Activated T-helper 9 cell treated with anti-CD3 and anti-CD28 coated beads, Interleukin-2, amount 50 U/mL, for 16 hours (primary cell): ENCODE measurements at places on chromosomes 1 and 21.
A peak's percentile ranks its signal among the peaks of the same experiment; 100 is the strongest.

DNA sequence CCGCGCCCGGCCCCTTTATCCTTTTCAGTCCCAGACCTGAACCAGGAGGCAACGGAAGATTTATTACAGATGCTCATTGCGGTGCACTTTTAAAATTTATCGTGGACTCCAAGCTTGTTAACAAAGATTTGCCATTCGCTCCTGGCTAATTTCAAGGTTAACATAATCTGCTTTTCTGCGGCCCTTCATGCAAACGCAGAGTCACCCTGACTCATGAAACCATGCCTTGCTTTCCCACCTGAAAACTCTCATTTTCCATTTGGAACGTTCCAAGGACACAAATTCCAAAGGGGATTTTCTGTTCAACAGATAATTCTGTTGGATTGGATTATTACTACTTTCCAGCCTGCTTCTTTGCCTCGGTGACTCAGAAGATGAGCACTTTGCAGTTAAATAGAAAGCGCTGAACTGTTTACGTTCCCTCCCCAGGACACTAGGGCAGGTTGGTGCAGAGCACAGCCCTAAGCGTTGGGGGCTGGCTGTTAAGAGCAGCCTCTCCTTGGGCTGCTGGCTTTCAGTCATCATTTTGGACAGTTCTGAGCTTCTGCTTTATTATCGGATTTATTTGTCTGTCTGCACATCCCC is 51.1 kb downstream of the CD247 start:
- no peak for DNase-seq

DNA sequence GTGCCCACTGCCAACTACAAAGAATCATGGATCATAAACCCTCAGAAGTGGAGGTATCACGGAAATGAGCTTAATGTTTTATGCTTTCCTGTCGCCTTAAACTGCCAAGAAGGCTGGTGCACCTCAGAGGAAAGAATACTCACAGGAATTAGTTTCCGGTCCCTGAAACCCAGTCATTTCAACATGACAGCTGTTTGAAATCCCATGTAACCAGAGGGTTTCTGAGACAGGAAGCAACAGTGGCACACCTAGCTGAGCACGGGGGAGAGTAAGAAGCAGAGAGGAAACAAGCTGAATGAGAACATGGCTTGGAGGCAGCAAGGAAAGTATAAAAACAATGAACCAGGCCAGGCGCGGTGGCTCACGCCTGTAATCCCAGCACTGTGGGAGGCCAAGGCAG is 3.9 kb downstream of the JAK1 start:
- DNase-seq, result peak; percentile 8

GRCh38 chr1:49465486-49466185 is 558.1 kb downstream of the AGBL4 start:
- DNase-seq, result no peak

DNA sequence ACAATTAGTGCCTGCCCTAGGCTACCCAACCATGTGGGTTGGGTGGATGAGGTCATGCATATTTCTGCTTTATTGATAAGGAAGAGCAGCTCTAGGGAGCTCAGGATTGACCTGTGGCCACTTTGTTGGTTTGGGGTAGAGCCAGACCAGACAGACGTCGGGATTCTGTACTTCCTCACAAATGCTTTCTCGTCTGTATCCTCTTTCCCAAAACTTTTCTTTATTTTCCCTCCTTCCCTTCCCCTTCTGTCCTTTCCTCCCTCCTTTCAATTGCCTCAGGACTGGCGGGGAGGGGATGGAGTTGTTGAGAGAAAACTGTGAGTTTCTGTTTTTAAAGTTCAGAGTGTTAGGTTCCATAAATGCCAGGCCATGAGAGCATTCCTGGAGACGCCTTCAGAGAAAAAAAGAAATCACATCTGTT is 68.0 kb downstream of the UCK2 start:
- no peak for DNase-seq

DNA sequence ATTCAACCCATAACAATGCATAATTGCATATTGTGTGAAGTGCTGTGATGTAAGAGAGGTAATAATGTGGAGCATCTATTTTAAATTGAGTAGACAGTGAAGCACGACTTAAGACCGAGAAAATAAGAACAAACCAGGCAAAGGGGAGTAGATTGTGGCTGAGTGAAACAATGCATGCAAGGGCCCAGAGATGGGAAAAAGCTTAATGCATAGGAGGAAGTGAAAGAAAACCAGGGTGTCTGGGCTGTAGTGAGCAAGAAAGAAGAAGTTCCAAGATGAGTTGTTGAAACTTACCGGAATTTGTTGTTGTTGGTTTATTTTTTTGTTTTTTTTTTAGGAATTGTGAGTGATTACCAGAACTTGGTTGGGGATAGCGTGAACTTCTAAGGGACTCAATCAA is 104.7 kb downstream of the SNX7 start:
- DNase-seq, result no peak

DNA sequence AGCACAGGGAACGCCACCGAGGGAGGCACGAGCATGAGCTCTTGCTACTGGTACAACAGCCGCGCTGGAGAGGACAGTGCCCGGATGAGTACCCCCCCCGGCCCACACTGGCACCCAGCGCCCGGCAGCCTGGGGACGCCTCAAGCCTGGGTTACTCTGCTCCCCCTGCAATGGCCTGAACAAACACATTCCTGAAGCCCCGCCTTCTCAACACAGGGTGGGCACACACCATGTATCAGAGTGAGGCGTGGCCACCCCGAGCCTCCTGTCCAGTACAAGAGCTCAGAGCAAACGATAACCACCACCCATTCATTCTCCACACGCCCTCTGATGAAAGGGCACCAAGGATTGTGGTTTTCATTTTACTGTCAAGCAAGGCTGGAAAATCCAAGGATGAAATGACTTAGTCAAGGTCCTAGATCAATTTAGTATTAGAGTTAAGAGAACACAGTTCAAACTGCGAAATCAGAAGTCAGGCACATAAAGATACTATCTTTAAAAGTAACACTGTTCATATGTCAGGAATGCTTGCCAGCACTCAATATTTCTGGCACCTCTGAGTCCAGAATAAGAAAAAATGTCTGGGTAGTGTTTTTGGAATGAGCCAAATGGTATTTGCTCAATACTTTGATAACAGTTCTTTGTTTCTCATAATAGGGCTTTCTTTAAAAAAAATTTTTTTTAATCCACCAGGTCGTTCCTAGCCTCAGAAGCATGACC is 22.0 kb downstream of the UBE2G2 start:
- no peak for DNase-seq

DNA sequence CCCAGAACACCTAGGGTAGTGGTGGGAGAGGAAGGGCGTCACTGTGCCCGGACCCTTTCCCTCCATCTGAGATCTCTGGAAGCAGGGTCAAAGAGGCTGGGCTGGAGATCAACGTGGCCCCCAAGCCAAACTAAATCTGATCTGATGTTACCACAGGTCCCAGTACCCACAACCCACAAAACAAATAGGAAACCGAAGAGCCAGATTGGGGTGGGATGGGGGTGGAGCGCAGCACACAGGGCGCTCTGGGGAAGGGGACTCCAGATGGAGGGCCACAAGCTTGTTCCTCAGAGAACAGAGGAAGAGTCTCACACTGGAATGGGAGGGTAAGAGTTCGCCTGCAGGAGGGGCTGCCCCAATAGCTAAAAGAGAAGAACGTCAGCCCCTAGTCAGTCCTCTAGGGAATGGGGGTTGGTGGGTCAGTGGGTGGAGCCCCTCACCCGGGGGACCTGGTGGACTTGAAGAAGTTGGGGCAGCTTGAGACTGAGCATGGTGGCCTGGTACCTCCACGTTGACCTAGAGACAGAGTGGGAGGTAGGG is 1.5 kb downstream of the PAQR6 start:
- no peak for DNase-seq

DNA sequence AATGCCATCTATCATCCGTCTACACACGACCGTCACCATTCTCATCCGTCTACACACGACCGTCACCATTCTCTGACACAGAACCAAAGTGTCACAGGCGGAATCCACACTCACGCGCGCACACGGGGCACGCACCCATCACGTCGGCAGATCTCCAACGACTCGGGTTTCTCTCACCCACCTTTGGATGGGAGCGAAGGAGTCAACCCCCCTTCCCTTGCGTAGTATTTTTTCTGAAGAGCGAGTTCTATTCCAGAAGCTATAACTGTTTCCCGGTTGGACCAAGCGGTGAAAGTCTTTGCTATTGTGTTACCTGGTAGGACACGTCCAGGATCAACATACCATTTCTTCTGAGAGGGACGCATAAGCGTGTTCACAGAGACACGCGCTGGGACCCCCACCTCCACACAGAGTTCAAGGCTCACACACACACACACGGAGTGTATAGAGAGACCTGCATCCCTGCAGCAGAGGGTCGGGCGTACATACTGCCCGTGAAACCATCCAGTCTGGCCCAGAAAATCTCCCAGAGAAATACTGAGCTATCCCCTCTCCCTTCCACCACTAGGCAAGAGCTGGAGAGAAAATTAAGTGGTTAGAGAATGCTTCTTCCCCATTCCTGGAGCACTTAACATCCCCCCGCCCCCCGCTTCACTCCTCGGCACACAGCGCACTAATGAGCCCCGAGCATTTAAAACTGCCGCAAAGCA is 741 bp downstream of the DUSP10 start:
- peak; percentile 15 for DNase-seq

DNA sequence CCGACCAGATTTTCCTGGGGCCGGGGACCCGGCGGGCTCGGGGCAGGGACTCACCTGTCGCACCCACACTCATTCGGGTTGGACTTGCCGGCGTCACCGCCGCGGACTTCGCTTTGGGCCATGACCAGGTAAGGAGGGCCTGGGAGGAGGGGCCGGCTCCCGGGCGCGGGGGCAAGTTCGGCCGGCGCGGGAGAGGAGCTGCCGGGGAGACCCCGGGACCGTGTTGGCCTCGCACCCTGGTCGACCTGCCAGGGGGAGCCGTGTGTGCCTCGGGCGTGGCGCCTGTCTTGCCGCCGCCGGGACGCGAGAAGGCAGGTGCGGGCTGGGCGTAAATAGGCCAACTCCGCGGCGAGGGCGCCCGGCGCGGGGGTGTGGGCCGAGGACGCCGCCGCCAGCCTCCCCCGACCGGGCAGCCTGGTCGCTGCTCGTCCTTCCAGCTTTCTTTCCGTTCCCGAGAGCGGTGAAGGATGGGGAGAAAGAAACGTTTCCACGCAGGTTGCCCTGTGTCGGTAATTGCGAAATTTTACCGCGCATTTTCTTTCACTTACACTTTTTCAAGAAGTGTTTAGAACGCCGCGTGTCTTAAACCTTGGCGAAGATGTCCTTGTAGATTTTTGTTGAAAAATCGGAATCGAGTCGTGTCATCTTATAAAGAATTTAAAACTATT is 558 bp downstream of the USP1 start:
- peak; percentile 31 for DNase-seq

DNA sequence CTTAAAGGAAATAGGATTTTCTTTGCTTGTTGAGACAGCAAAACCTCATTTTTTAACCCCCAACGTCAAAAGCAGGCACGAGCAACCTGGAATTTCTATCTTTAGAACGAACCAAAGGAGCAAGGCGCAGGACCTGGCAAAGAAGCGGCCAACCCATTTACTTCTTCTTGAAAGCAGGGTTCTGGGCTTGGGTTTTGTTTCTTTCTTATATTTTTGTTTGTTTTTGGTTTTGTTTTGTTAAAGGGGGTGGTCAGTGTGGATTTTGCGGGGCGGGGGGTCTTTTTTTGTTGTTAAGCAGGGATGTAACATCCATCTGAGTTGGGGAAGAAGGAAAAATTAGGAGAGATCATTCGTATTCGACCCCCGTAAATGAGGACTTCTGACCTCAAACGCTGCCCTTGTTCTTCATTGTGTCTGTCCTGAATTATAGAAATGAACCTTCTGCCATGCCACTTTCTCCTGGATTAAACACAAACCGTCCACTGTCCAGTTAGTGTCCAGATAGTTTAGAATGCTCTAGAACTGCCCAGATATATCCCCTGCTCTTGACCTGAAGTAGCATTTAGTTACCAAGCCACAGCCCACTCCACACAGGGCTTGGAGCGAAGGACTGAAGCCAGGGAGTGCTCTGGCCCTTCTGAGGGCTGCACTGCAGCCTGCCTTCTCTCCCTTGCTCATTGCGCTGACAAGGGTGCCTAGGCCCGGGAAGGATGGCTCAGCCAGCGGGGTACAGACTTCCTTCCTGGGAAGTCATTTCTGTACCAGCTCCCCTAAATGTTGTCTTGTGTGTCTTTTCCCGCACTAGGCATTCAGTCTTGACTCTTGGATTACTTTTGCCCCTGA is 909 bp upstream of the APP start:
- DNase-seq, result no peak

DNA sequence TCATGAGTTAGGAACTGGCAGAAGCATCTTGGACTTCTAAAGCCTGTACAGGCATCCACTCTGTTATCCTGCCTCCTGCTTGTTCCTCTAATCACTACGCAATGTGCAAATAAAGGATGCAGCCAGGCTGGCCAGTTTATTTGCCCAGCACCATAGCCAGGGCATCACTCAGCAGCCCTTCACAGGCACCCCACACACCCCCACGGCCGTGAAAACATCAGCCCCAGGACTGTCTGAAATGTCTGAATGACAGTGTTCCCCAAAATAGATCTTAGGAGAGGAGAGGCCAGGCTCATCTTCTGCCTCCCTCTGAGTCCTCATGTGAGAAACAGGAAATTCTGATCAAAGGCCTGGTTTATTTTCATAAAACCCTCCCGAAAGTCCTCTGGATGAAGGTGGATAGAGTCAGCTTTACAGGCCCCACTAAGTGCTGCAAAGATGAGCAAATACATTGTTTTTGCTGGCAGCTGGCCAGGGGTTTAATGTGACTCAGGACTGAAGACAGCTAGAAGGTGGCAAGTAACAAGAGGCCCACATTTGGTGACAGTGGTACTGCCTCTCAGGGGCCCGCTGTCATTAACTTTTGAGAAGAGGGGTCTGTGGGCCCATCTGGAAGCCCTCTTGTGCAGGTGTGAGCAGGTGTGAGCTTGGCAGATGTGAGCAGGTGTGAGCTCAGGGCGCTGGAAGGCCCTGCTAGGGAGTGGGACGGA is 32.9 kb downstream of the GRHL3 start:
- peak; percentile 19 for DNase-seq

- no peak for DNase-seq
Measured at GRCh38 chr1:231925864-231926263, 299.3 kb downstream of the DISC1 start.

DNA sequence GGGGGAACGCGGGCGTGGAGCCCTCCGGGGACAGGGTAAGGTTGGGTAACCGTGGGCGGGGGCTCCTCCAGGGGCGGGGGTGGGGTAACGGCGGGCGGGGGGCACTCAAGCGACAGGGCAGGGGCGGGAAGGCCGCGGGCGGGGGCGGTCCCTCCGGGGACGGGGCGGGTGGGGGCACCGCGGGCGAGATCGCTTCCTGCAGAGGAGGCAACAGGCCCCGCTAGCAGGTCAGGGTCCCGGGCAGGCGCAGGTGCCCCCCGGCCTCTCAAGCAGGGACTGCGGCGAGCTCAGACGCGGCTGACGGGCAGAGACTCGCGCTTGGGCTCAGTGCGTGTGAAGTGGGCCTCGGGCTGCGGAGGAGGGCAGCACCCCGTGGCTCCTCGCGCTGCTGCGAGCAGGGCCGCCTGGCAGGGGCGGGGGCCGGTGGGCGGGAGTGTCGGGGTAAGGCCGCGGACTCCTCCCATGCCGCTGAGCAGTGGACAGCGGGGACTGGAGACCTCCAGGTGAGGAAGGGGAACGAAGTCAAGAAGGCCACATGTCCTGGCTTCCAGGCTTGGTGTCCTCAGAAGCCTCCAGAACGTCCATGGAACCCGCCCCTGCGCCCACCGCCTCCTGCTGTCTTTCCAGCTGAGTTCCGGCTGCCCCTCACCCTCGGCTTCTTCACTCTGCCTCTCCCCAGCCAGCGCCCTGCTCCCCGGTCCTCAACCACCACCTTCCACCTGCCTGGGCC is 627 bp upstream of the GNB1 start:
- DNase-seq, result peak; percentile 73
